ENCODE measurements at places on chromosomes 6 and 20. TPM values are rescaled to one million over a fixed set of nuclear protein-coding genes. Genes with fewer than 3 reads are reported as not detected.

THEMIS gene
- 0.38 TPM for total RNA-seq

KHDC1L gene
- total RNA-seq = not detected

FAM162B gene
- total RNA-seq = 5.2 TPM

ZBP1 gene
- 5.3 TPM for total RNA-seq

SLC25A27 gene
- total RNA-seq = 8.1 TPM

ENPP1 gene
- 2.0 TPM for total RNA-seq

HCK gene
- 110 TPM for total RNA-seq

PSORS1C2 gene
- not detected for total RNA-seq

MYLK2 gene
- total RNA-seq = not detected

IRAK1BP1 gene
- 5.1 TPM for total RNA-seq

CNR1 gene
- total RNA-seq = 16.4 TPM

FAM209B gene
- total RNA-seq = 0.42 TPM

CPXM1 gene
- total RNA-seq = 25.8 TPM

TRIM15 gene
- total RNA-seq = not detected

HLA-DMA gene
- total RNA-seq = 128 TPM

FGD2 gene
- total RNA-seq = 60.3 TPM

FAM120B gene
- 26.6 TPM for total RNA-seq

PROCR gene
- 25.6 TPM for total RNA-seq

GLP1R gene
- not detected for total RNA-seq

HAO1 gene
- total RNA-seq = not detected

LRRC73 gene
- 1.5 TPM for total RNA-seq

FRK gene
- total RNA-seq = 16.1 TPM

Measured in left lung (tissue), 14 donors.